ENCODE measurements at places on chromosomes 13 and 19. TPM values are rescaled to one million over a fixed set of nuclear protein-coding genes. Genes with fewer than 3 reads are reported as not detected.

DNA sequence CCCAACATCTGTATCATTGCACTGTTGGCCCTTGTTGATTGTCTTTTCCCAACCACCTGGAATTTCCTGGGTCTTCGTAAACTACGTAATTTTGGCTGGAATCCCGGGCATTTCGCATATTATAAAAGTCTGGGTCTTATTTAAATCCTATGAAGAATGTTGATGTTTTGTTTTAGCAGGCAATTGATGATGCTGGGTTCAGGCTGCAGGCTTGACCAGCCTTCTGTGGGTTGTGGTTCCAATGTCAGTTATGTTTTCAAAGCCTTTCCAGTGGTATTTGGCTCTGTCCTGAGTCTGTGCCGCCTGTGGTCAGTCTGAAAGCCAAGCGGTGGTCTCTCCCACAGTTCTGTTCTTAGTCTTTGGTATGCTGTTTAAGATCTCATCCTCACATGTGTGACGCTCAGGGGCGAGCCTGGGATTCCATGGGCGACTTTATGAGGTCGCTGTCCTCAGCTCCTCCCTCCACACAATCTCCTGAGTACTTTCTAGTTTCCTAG, 12.4 kb downstream of the SLC35E1 start:
- no peak for DNase-seq

DNA sequence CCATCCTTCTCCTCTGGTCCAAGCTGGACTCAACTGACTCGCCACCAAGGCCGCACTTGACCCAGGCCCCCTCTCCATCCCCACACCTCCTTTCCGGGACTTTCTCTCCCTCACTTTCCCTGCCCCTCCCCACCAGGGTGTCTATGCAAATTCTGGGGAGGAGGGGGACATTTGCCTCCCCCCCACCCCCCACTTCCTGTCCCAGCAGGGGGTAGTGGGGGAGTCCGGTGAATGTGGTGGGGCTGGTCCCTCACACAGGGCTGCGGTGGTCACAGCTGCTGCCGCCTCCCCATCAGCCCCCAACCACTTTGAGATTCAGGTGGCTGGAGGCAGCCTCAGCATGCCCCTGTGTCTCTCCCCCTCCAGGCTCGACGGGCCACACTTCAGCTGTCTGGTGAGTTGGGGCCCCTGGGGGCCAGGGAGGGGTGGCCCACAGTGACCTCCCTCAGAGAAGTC, 870 bp downstream of the SPIB start:
- no peak for DNase-seq

DNA sequence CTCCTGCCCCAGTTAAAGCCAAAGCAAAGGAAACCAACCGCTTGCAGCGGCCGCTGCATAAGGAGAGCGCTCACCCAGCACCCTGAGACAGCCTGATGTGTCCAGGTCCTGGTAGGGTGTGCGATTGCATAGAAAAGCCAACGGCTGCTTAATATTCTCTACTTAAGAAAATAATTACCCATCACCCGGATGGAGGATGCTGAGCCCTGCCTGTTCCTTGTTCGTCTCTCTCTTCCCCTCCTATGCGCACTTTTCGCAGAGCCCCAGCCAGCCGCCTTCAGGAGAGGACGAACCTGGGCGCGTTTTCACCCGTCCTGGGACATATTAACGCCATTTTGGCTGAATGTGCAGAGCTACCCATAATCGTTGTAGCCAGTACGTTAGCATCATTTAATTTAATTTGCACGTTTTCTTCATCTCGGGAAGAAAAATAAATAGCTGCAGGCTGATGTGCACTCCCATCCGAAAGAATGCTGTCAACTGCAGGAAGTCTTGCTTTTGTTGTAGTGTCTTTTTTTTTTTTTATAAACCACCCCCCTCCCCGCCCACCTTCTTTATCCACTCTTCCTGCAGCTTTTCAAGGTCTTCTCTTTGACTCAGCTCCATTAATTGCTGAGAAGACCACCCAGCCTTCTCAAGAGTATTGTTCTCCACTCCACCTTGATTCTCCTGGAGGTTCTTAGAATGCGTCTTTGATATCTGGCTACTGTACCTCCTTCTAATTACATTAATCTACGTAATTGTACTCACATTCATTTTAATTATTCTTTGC, 214.5 kb downstream of the TEX29 start:
- DNase-seq: no peak

DNA sequence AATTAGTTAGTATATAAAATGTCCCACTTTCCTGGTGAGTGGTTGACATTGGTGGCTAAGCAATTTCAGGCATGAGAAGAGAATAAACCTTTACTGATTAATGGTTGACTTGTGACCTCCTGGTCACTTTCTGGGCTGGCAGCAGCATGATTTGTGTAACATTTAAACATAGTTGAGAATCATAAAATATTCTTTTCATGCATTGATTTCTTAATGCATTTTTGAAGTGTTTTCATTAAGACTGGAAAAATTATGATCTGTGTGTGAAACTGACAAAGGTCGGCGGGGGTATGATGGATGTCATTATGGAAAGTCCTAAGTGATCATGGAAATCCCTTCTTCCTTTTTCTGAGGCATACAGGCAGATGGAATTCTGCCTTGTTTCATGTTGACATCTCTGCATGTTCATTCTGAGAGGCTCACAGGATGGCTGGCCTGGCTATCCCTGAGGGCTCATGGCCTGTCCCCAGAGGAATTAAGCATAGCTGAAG, 98.7 kb upstream of the RNF113B start:
- DNase-seq: no peak

- DNase-seq: no peak
Measured at GRCh38 chr13:60146471-60146870, 17.3 kb downstream of the DIAPH3 start.

DNA sequence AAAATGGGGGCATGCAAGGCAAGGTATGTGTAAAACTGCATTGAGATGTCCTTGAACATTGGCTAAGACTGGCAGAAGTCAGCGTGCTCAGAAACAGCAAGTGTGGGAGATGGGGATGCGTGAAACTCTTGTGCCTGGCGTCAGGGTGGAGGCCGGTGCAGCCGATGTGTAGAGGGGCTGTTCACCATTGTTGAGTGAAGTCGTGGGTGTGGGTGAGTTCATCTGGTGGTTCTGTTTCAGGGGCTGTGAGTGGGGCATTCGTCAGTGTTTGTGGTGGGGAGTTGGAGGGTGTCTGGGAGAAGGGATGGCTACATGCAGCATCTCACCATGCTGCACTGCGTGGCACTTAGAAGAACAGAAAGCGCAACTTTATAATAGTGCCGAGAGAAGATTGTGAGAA, 11.4 kb upstream of the MIA start:
- no peak for DNase-seq

Gene ZNF729
- total RNA-seq: not detected

GRCh38 chr19:7076151-7076550, 6.6 kb downstream of the ZNF557 start:
- no peak for DNase-seq

DNA sequence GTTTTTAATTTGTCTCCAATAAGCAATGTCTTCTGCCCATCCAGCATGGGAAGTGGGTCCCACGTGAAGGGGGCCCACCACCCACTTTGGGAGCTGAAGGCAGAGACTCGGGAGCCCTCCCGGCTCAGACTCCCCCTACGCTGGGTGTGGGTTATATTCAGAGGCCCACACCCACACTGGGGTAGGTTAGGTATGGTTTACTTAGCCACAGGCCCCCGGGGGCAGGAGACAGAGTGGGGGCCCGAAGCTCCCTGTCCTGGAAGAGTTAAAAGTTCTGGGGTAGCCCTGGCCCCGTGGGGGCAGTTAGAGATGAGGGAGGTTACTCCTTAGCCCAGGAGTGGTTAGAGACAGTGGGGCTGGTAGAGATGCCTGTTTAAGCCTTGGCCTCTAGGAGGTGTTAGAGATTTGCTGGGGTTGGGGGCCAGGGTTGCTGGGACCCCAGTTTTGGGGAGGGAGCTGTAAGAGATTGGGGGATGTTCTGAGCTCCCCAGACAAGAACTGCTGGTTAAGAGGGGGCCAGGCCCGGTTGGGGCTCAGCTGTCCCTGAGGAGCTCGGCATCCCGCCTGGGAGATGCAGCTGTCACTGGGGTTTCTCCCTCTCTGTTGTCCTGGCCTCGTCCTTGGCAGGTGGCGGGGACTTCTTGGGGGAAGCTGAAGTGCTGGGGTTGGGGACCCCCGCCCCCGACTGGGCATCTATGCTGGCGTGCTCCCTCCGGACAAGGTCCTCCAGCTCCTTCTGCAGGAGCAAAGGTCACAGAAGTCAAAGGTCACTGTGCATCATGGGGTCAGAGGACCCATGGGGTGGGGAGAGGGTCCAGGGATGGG, 712 bp upstream of the RINL start:
- no peak for DNase-seq

Gene LYPD5
- 1.3 TPM for total RNA-seq

GRCh38 chr19:1170938-1171754, 2.9 kb downstream of the SBNO2 start:
- no peak for DNase-seq

GRCh38 chr13:102993348-102993747, 72.9 kb downstream of the SLC10A2 start:
- no peak for DNase-seq

DNA sequence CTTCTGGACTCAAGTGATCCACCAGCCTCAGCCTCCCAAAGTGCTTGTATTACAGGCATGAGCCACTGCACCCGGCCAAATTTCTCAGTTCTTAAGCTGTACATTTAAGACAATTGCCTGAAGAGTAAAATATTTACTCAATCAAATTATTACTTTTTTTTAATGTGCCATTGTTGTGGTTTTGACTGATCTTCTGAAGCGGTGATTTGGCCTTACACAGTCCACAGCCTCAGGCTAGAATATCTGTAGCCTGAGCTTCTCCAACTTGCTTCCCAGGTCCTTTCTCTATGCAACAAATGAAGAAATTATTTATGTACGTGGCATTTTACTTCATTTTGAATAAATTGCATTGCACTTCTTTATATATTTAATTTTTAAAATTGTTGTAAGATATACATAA, 281.3 kb downstream of the KLF5 start:
- no peak for DNase-seq

Gene AMH
- total RNA-seq: 1.5 TPM

Gene SGCG
- 81.7 TPM for total RNA-seq

Gene PGLYRP2
- total RNA-seq: not detected

GRCh38 chr13:75740031-75740430, 103.9 kb downstream of the LMO7 start:
- DNase-seq: no peak

DNA sequence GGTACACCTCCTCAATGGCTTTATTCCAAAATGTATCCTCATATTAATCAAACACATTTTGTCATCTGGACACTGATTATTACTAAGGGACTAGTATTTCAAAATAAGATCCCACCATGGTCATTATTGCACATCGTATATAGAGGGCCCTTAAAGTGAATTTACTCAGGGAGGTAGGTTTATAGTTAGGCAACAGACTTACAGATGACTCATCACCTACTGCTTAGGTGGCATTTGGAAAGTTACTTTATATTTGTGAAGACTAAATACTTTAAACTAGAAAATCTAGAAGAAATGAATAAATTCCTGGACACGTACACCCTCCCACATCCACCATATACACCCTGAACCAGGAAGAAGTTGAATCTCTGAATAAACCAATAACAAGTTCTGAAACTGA, 353.0 kb downstream of the KCTD12 start:
- no peak for DNase-seq

DNA sequence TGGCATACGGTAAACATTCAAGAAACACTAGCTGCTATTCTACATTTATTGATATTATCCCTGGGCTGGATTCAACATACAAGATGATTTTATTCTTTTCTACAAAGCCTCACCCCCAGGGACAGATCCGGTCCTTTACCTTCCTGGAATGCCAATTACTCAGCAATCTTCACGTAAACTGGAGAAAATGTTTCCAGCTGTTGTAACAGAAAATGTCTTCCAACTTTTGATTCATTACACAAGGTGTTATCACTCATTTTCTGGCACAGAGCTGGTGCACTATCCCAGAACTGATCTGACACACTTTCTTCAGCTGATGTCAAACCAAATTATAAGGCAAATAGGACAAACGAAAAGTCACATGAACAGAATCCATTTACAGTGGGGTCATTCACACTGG, 33.1 kb downstream of the DCLK1 start:
- no peak for DNase-seq

Gene PCP2
- total RNA-seq: not detected

DNA sequence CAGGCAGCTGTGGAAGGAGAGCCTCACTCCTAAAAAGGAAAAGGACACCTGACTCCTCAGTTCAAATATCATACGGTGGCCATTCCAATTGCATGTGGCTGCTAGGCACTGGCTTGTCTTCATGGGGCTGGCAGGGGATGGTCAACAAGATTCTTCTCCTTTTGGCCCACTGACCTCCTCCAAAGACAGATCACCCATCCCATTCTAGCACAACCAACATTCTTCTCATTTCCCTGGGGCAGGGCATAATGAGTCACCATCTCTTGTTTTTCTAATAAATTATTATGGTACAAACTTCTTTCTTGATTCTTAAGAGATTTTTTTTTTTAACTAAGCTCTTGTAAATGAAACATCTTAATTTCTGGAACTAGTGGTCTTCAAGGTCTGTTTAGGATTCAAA, 136.7 kb upstream of the NBEA start:
- DNase-seq: no peak

DNA sequence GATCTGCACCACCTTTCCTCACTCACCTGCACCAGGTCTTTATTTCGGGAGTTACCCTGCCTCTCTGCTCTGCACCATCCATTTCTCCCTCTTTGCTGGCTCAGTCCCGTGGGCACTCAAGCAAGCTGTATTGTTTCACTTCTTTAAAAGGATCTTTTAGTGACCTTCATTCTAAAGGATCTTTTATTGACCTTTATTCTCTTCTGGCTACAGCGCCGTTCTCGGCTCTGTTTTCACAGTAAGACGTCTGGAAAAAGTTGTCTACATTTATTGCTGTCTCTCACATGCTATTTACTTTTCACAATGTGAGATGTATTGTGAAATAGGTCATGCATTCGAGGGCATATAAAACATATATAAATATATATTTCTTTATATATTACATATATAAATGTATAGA, 35.6 kb upstream of the ARGLU1 start:
- DNase-seq: no peak

Measured in cardiac septum (tissue), 1 donor.